Activated CD8-positive, alpha-beta memory T cell treated with anti-CD3 and anti-CD28 coated beads for 1 hour (primary cell): ENCODE measurements at places on chromosomes 3 and 15.

DNA sequence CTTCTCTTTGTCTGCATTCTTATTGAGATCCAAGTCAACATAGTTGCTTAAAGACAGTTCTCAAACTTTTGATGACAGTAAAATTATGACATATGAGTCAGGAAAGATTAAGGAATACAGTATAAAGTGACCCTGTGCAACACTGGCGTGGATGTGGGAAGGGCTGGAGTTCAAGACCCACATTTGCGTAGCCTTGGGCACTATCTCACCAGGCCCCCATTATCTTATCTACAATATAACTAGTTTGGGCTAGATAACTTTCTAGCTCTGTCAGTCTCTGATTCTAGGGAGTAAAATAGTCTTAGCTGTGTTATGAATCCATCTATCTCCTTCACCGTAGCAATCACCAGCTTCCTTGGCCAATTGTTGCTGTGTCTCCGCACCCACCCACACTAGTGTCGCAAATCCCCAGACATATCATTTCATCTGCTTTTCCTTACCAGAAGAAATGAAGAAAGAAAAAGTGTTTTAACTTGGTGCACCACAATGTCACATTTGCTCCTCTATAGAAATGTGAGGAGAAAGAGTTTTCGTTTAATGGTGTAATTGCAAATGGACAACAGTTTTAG is 14.9 kb upstream of the TM4SF4 start:
- no peak for DNase-seq

- DNase-seq = no peak
Observed at GRCh38 chr3:108469126-108469525, 41.3 kb downstream of the MYH15 start.

DNA sequence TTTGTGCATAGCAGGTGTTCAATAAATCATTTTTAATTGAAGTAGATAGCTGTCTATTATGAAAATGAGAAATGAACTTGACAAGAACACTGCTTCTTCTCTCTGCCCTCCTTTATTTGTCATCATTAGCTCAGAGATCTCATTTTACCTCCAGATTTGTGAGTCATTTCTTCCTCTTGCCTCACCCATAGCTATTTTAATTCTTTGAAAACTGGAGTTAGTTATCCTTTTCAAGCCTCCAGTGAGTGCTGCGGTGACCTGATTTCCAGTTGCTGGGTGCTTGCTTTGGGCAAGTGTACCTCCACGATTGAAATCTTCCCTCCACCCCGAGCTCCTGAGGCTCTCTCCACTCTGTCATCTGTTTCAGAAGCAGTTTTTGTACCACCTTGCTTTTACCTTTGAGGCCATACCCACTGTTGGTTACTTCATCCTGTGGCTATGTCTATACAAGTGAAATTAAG is 114.6 kb downstream of the NFKBIZ start:
- DNase-seq = no peak

DNA sequence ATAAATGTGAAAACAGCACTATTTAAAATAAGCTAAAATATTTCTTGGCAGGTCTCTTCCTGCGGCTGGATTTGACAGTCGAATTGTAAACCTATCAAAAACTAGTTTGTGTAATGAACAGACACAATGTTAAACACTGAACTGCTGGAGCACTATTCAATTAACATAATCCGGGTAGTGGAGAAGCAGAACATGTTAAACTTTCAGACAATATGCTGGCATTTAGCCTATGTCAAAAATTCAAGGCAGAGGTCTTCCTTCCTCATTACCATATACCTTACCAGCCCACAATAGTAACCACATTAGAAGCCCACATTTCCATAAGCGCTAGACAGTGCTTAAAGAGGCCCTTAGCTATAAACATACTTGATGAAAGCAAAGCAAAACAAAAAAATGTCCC is 1042.9 kb downstream of the ROBO1 start:
- no peak for DNase-seq

GRCh38 chr15:89066280-89066679 is 22.0 kb upstream of the ABHD2 start:
- DNase-seq = no peak

DNA sequence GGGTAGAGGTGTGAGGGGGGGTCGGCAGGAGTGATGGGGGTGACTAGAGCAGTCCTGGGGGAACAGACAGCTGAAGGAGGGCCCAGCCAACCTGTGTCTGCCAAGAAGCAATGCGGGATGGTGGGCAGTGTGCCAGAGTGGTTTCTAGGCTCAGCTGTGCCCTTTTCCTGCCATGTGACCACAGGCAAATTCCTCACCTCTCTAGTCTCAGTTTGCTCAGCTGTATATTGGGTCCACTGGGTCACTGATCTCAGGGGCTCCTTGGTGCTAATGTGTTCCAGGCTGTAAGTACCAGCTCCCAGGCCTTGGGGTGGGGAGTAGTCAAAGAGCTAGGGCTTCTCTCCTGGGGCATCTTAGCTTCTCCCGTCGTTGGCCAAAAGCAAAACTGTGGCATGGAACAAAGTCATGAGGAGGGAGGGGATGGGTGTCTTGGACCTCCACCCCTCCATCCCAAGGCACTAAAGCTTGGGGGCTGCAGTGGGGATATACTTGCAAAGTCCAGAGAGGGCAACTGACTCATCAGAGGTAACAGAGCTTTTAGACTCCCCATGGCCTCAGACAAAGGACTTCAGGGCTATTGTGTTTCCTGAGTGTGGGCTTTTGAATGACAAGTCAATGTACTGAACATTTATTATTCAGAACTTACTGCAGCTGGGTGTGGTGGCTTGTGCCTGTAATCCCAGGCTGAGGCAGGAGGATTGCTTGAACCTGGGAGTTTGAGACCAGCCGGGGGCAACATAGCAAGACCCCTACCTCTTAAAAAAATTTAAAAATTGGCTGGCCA is 20.9 kb downstream of the SMAD6 start:
- DNase-seq = no peak

DNA sequence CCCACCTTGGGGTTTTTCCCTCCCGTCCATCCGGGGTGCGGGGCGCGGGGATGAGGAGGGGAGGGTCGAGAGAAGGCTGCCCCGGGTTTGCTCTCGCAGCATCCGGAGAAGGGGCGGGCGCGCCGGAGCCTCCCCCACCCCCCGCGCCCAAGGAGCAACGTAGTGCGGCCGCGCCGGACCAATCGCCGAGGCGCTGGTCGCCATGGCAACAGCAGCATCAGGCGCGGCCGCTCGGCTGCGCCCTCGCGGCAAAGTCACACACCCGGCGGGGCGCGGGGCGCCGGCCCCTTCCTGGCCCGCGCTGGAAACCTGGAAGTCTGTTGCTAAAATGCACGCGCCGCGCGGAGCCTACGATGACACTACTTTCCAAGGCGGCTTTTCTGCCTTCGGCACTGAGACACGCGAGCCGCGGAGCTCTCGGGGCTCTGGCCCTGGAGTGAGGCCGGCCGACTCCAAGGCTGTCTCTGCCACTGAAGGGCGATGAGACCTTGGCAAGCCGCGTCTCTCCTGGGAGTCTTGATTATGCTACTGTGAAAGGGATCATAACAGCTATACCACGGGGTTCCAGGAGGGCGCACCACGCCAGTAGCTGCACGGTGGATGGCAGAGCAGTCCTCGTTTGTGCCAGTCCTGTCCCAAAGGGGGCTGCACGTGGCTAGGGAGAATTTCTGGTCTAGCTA is at the start of gene IQSEC1:
Gene IQSEC1 (minus strand): TSS at position 104 of the 680 bp plus-strand sequence. CDS start 415 bp downstream, outside the sequence.
- DNase-seq = peak; percentile 63
